NCI-H2171 treated with DMSO at 0.1 percent for 48 hours (cell line): ENCODE measurements at places on chromosomes 16 and 17.

DNA sequence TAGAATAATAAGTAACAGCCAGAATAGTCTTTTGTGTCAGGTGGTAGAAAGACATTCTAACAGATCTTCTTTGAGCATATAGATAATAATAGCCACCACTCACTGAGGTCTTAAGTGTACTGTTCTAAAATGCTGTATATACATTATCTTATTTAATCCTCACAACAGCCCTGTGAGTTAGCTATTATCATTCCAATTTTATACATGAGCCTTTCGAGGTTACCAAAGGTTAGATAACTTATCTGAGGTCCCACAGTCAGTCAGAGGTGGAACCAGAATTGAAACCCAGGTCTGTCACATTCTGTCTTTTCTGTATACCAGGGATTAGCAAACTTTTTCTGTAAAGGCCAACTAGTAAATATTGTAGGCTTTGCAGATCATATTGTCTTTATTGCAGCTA is 23.2 kb downstream of the REXO5 start:
- no peak for DNase-seq

DNA sequence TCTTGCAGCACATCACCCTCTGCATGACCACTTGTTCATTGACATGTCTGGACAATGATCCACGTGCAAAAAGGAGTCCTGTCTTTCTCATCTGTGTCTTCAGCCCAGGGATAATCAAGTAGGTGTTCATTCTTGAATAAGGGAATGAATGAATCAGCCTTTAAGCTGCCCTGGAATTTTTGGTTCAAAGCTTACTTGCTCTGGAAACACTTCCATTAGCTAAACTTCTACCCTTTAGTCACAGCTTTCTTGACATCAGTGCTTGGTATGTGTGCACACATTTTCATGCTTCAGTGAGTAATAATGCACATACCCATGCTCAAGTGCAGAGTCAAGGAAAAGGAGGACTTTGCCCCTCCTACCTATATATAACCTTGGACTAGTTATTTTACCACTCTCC is 103.0 kb upstream of the CDH13 start:
- no peak for DNase-seq

DNA sequence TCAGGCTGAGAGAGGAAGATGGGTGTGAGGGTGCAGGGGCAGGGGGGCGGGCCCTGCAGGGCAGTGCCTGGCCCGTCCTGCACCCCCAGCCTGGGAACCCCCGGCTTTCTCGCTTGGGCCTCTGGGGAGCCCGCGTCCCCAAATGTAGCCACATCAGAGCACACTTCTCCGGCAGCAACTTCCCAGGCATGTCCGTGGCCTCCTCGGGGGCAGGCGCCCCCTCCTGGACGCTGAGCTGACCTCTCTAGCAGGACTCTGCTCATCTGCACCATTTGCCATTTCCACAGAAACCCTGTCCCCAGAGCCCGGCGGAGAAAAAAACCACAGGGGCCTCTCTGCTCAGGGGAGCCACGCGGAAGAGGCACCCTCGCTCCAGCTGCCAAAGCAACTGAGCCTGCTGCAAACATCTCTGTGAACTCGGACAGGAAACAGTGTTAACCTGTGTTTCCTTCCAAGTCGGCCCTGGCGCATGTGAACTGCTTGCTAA is 63.4 kb downstream of the KLHDC4 start:
- no peak for DNase-seq

- peak; percentile 92 for DNase-seq
Observed at GRCh38 chr17:64081802-64082799, 47.8 kb downstream of the ERN1 start.
